Tibial artery (tissue), 4 donors: ENCODE measurements at places on chromosomes 13 and 19.
A peak's percentile ranks its signal among the peaks of the same experiment; 100 is the strongest.

DNA sequence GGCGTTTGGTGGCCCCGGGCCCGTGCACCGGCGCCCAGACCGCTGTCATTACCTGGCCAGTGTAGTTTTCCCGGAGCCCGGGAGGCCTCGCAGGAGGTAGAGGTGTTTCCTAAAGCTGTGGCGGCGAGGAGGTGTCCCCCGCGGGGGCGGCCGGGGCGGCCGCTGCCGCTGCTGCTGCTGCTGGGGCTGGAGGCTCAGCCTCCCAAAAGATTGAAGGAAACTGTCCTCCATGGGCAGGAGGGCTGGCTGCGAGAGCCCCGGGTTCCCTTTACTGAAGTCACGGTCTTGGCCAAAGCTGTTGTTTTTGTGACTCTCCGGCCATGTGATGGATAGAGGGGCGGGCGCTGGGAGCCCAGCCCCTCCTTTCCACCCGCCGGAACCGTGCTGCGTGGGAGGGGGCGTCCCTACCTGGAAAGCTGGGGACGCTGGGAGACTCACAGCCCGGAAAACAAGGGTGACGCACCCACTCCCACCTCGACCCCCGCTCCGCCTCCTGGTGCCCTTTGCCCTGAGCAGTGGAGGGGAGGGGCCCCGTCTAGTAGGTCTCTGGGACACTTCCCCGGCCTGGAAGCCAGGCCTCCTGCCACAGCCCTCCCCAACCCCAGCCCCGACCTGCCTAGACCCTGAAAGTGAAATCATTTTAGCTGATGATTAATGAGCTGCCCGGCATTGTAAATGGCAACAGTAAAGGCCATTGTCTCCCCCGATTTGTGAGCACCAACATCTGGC, at the start of gene N4BP2L1:
N4BP2L1 (minus strand) TSS at position 279 of the 729 bp plus-strand sequence; CDS start at position 231, 48 bp downstream.
- peak within 1 kb of the TSS; percentile 81 for H3K4me3 ChIP-seq
- no peaks in the 10 kb centered on the region for H3K36me3 ChIP-seq
- peak within 1 kb of the TSS; percentile 94 for H3K27ac ChIP-seq
- H3K27me3 ChIP-seq = no peaks in the 10 kb centered on the region
- peak; percentile 82 for DNase-seq
- H3K4me1 ChIP-seq = peaks cover 22% of the 10 kb centered on the region

GRCh38 chr19:14346279-14346678, 35.0 kb upstream of the ADGRE5 start:
- DNase-seq = no peak
- no peak overlapping the region for H3K4me3 ChIP-seq
- no peak overlapping the region for H3K27ac ChIP-seq
- H3K36me3 ChIP-seq = no peaks in the 10 kb centered on the region
- peaks cover 3% of the 10 kb centered on the region for H3K4me1 ChIP-seq
- peaks cover 20% of the 10 kb centered on the region for H3K27me3 ChIP-seq

GRCh38 chr19:38869160-38869835, 8.8 kb downstream of the RINL start:
- H3K27me3 ChIP-seq = no peaks in the 10 kb centered on the region
- no peak for DNase-seq
- H3K27ac ChIP-seq = peak overlapping the region; percentile 5
- H3K36me3 ChIP-seq = no peaks in the 10 kb centered on the region
- peak overlapping the region; percentile 59 for H3K4me3 ChIP-seq

DNA sequence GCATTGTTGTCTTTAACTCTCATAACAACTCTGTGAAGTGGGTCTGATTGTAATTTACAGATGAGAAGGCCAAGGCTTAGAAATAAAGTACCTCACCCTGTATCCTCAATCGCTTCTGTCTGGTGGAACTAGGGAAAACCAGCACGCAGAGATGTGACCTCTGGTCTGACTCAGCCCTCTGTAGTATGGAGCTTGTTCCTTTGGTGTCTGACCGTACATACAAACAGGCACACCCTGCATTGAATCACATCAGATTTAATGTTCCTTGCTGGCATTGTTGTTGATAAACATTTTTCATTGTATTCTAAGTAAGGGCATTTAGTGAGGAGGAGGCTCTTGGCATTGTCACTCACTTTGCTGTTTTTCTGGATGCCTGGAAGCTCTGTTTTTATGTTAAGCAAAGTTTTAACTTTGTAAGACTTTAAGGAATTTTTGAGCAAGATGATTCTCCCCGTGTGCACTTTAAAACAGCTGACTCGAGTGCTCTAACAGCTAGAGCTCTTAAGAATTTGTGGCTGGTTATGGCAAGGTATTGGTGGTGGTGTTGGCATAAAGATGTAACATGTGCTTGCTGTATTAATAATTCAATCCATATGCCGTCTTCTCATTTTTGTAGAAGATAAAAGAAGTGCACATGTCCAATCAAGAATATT, 89.0 kb upstream of the SPATA13 start:
- DNase-seq = no peak
- H3K4me3 ChIP-seq = no peak overlapping the region
- no peaks in the 10 kb centered on the region for H3K36me3 ChIP-seq

DNA sequence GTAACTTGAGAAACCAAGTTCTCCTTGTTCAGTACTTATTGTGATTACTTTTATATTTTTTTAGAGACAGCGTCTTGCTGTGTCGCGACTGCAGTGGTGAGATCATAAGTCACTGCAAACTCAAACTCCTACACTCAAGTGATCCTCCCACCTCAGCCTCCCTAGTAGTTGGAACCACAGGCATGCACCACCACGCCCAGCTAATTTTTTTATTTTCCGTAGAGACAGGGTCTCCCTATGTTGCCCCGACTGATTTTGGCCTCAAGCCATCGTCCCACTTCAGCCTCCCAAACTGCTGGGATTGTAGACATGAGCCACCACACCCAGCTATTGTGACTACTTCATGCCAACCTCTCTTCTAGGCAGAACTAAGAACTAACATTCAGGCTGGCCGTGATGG, 8.3 kb downstream of the C19orf53 start:
- DNase-seq = no peak
- no peaks in the 10 kb centered on the region for H3K27me3 ChIP-seq
- H3K27ac ChIP-seq = peak overlapping the region; percentile 6
- peaks cover 16% of the 10 kb centered on the region for H3K4me1 ChIP-seq
- H3K4me3 ChIP-seq = no peak overlapping the region

GRCh38 chr19:662962-663681, at the start of gene RNF126:
Gene RNF126 (minus strand): TSS chr19:663214. CDS start chr19:663121, 93 bp downstream.
- DNase-seq = peak; percentile 97
- no peaks in the 10 kb centered on the region for H3K4me1 ChIP-seq
- peak within 1 kb of the TSS; percentile 88 for H3K27ac ChIP-seq
- no peaks in the 10 kb centered on the region for H3K27me3 ChIP-seq

GRCh38 chr19:13010992-13011652, 15.8 kb downstream of the NFIX start:
- DNase-seq = no peak
- H3K27ac ChIP-seq = peak overlapping the region; percentile 88
- no peaks in the 10 kb centered on the region for H3K4me1 ChIP-seq
- peaks cover 5% of the 10 kb centered on the region for H3K36me3 ChIP-seq
- no peak overlapping the region for H3K4me3 ChIP-seq
